LoVo (cell line): ENCODE measurements at places on chromosomes 13 and 19.

DNA sequence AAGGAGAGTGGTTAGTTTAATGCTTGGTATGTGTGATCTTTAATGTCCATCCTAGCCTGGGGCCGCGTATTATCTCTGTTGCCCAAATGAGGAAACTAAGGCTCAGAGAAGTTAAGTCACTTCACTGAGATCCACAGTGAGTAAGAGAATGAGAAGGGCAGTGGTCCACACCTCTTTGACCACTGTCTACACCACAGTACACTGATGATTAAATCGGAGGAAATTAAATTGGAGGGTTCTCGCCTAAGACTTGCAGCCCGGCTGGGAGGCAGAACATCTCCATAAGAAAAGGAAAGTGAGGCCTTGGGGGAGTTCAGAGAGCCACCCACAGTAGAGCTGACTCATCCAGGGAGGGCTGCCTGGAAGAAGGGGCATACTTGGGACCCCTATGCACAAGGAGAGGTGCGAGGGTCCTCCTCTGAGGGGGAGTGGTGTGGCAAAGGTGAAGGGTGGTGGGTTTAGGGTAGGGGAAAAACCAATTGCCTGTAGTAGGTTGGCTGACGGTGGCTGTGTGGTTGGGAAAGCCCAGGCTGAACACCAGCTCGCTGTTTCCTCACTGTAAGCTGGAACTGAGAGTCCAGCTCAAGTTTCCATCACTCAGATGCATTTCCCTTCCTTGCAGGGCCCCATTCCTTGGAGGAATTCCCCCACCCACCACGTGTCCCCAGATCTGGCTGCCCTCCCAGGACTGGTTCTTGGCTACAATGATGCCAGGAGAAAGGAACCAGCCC lies 15.0 kb upstream of the DHRS12 start:
- DNase-seq, result no peak

DNA sequence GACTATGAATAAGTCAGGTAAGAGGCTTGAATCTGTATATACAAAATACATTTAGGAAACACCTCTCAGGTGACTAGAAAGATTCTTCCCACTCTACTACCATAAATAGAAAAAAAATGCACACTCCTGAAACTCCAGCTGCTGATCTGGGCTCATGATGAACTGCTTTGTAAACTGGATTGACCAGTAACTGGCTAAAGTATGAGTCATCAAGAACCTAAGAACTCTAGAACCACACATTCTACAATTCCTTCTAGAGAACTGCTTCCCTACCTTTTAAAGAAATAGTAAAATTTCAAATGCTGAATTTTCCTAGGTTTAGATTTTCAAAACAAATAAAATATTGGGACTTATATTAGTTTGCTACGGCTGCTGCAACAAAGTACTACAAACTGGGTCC lies 55.2 kb downstream of the ELF1 start:
- peak; percentile 52 for DNase-seq

DNA sequence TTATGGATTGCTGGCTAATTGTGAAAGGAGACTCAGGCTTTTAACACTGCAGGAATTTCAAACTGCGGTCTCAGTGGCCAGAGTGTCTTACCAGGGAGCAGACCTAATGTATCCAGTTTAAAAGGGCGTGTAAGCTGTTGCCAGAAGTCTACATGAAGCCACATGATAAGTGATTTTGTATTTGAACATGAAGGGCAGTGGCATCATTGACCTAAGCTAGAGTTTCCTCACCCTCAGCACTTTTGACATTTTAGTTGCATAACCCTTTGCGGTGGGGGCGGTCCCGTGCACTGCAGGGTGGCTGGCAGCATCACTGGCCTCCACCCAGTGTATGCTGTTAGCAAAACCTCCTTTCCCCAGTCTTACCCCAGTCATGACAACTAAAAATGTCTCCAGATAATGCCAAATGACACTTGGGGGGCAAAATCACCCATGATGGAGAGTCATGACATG lies 23.7 kb upstream of the GPR18 start:
- DNase-seq, result no peak

- no peak for DNase-seq
Observed at GRCh38 chr19:18427080-18427742, 8.0 kb downstream of the SSBP4 start.

GRCh38 chr13:98751367-98751782 lies 1.1 kb downstream of the SLC15A1 start:
- DNase-seq, result no peak

DNA sequence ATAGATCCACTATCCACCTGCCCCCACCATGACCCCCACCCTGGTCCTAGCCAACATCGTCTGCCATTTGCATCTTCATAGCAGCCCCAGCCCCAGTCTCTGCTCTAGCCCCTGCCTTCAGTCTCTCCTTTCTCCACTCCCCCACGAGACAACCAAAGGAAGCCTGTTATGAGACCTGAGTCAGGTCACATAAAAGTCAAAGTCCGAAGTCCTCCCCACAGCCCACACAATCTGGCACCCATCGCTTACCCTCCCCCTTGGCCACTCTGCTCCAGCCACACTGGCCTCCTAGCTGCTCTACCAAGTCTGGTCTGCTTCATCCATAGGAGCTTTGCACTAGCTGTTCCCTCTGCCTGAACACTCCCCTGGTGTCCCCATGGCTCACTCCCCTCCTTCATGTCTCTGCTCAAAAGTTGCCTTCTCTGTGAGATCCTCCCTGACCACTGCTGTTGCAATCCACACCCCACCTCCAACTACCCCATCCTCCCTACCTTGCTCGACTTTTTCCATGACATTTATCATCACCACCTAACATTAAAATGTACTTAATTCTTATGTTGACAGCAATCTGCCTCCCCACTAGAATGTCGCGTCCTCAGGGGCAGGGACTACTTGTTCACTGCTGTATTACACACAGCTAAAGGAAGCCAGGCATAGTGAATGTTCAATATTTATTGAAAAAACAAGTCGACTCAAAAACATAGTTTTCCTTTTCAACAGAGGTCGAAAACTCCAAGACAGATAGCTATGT lies 1.2 kb upstream of the PLEKHG2 start:
- peak; percentile 70 for DNase-seq

- no peak for DNase-seq
Observed at GRCh38 chr19:55305983-55306562, 19.1 kb downstream of the TMEM150B start.

- no peak for DNase-seq
Observed at GRCh38 chr13:77979721-77980385, 61.2 kb upstream of the EDNRB start.

GRCh38 chr19:42407816-42408175 lies 17.7 kb upstream of the CNFN start:
- DNase-seq, result no peak

DNA sequence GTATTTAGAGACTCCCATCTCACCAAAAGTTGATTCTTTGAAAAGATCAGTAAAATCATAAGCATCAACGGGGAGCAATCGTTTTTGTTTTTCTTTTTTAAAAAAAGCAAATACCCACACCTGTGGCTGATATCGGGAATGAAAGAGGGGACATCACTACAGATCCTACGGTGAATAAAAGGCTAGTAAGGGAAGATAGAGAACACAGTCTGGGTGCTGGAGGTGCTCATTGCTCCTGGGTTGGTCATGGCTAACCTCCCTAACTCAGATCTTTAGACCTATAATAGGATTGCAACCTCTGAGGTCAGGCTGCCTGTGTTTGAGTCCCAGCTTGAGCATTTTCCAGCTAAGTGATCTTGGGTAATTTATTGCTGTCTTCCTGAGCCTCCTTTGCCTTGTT lies 1.1 kb downstream of the EHD2 start:
- DNase-seq, result no peak

DNA sequence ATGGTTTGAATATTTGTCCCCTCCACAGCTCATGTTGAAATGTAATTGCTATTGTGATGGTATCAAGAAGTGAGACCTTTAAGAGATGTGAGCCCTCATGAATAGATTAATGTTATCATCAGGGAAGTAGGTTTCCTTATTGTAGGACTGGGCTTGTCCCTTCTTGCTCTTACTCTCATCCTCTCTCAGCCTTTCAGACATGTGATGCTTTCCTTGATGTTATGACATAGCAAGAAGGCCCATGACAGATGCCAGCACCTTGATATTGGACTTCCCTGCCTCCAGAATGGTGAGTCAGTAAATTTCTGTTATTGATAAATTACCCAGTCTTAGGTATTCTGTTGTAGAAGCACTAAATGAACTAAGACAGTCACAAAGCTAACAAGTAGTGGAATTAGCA lies 5.7 kb upstream of the ZMYM2 start:
- DNase-seq, result no peak

GRCh38 chr19:42066075-42066754 lies 3.8 kb downstream of the GRIK5 start:
- no peak for DNase-seq

- DNase-seq, result no peak
Observed at GRCh38 chr19:8877854-8878705, 45.9 kb downstream of the MBD3L1 start.

DNA sequence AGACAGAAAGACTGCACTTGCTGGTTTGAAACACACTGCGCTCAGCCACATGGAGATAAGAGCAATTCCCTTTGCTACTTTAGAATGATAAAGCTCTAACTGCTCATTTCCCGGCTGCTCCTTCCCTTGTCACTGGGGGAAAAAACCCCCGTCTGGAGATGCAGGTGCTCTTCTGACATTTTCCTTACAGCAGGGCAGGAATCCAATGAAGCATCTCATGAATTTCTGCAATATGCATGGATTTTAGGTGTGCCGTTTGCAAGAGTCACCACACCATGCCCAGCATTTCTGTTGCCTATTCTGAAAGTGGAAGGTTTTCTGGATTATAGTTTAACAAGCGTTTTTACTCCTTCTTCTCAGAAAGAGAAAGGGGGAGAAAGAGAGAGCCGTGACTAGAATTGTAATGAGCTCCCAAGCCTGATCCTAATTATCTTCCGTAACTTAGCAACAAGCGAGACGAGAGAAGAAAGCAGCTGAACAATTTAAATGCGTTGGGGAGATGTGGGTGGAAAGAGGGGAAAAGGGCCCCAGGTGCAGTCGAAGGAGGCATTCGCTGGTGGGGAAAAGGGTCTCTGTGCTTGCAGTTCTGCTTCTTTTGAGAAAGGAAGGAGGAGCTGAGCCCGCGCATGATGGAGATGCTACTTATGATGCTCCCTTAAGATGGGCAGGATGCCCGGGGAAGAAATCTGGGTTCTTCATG lies 76.6 kb upstream of the SPATA13 start:
- no peak for DNase-seq

- no peak for DNase-seq
Observed at GRCh38 chr19:1910177-1910576, 5.0 kb downstream of the ADAT3 start.

- DNase-seq, result no peak
Observed at GRCh38 chr13:30442926-30443325, 20.6 kb downstream of the UBE2L5 start.
